ENCODE measurements at places on chromosomes 6 and 20.

DNA sequence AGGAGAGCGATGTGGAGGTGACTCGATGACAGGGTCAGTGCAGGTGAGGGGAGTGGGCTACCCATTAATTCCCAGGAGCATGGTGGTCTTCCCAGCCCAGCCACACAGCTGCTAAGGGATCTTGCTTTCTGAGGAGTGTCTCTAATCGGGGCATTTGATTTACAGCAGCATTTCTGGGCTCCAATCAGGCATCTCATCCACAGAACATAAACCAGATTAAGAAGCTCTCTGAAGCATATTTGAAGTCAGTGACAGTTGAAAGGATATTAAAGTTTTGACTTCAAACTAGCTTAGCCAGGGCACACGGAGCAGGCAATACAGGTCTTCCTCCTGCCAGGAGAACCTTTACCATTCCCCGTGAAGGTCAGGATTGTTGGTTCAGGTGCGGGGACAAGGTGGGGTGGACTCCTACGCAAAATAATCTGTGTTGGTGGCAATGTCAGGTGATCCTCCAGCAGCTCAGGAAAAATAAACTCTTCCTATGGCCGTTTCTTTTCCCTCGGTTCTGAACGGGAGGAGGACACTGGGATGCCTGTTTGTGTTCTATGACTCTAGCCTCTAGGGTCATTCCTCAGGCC, 39.9 kb upstream of the ZNF831 start:
- DNase-seq, result no peak

DNA sequence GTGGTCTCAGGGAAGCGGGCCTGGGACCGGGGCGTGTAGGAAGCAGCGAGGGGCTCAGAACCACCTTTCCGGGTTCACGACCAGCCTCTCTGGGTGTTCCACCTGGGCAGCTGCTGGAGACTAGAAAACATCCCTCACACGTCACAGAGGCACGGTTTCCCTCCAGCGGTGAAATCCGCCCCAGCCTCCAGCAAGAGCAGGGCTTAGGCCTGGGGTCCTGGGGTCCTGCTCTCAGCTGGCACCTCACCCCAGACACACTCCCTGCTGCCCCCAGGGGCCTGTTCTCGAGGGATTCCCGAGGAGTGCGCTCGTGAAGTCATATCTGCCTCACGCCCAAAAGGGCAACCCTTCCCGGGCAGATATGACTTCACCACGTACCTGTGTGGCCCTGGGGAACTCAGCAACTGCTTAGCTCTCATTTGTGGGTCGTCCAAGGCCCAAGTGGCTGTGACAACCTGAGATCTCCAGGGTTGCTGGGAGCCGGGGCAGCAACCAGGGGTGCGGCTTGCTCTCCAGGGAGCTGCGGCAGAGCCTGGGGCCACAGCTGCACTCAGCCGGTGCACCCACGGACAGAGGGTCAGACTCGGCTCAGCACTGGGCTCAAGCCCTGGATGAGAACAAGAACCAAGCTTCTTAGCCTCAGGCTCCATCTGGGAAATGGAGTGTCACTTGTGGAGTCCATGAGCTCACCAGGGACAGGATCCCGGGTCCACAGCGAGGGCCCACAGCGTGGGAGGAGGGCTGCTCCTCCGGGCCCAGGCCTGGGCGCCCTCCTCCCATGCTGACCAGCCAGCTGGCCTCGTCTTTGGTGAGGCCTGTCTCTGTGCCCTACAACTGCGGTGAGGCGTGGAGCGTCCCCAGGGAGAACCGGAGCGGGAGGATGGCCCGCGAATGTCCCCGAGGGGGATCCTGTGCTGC, 661 bp downstream of the FNDC11 start:
- no peak for DNase-seq

GRCh38 chr6:25623879-25624278, 28.1 kb upstream of the SCGN start:
- no peak for DNase-seq

GRCh38 chr20:40896814-40897700, 131.6 kb upstream of the TOP1 start:
- peak; percentile 53 for DNase-seq

- peak; percentile 62 for DNase-seq
Measured at GRCh38 chr6:42294759-42295158, 77.1 kb upstream of the MRPS10 start.

DNA sequence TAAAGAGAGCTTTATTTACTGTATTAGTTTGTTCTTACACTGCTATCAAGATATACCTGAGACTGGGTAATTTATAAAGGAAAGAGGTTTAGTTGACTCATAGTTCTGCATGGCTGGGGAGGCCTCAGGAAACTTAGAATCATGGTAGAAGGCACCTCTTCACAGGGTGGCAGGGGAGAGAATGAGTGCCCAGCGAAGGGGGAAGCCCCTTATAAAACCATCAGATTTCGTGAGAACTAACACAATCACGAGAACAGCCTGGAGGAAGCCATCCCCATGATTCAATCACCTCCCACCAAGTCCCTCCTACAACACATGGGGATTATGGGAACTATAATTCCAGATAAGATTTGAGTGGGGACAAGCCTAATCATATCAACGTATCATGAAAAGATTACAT, 27.2 kb downstream of the ARID1B start:
- DNase-seq, result no peak

GRCh38 chr6:31092769-31093505, 19.4 kb downstream of the C6orf15 start:
- no peak for DNase-seq

- peak; percentile 76 for DNase-seq
Measured at GRCh38 chr6:56766806-56767178, 124.1 kb upstream of the DST start.

DNA sequence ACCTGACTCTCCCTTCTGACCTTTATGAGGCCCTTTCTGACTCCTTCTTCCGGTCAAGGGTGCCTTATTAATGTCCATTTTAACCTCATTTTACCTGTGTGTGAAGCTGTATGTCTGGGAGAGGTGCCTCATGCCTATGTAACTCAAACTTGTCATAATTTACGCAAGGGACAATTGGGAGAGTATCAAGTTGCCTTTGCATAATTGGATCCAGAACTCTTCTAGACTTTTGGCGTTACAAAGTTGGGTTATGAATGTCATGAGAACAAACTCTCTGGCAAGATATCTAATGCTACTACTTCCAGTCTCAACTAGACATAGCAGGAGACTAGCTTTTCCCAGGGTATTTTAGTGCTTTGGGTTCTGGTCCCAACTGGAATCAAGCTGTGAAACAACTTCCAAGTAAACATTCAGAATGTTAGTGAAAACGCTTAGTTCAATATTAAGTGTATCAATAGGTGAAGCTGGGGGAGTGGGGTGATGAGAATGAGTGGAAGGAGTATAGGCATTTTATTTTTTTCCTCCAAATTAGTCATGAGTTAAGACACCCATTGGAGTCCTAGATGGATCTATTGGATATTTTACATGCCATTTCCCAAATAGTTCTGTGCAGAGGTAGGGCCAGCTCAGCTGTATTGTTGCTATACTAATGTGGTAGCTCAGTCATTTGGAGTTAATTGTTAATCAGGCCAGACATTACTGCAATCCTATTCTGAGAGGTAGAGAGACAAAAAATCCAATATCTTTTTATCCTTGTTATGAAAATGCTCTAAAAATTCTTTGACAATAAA, 159.9 kb downstream of the TFAP2B start:
- DNase-seq, result no peak

- peak; percentile 78 for DNase-seq
Measured at GRCh38 chr6:147974376-147974775, 368.3 kb upstream of the SASH1 start.

DNA sequence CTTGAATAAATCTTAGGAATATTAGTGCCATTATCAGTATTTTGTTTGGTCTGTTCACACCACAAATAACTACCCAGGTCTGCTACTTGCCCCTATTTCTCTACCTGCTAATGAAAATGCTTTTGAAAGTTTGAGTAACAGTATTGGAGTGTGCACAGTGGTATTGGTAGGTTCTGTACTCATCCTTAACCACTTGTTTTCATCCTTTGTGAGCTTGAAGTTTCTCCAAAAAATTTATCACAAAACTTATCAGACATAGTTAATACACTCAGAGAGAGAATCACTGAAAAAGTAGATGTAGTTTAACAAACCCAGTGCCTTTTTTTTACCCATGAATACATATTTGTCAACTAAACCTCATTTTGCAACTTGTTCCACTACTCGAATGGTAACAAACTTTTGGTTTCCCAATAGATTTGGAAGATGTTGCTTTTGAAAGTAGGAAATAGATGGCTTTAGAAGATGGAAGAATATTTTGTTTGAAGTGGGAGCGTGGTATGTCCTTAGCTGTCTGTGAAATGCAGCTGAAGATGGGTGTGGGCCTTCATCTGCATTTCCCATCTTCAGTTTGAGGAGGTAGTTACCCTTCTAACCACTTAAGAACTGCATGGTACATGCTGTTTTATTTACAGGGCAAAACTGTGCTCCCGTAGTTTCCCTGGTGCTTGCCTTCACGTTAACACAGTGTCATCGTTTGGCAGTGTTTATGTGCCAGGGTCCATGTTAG, 9.0 kb downstream of the PTPN1 start:
- no peak for DNase-seq

GRCh38 chr6:169208011-169208410, 45.6 kb downstream of the THBS2 start:
- peak; percentile 39 for DNase-seq

DNA sequence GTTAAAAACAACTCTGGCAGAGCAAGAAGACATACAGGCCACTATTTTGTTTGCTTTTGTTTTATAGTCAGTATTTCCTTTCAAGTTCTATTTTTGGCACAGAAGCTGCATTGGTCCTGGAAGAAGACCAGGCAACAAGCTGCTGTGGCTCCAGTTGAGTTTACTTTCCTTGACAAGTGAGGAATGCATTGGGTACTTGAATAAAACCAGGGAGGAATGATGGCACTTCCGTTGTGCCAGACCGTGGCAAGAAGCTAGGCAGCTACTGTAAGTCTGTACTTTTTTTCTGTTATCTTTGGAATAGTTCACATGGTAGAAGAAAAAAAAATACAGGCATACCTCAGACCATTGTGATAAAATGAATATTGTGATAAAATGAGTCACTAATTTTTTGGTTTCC, 66.3 kb downstream of the NCOA3 start:
- peak; percentile 75 for DNase-seq

- DNase-seq, result no peak
Measured at GRCh38 chr6:88142297-88142668, 23.9 kb downstream of the CNR1 start.

DNA sequence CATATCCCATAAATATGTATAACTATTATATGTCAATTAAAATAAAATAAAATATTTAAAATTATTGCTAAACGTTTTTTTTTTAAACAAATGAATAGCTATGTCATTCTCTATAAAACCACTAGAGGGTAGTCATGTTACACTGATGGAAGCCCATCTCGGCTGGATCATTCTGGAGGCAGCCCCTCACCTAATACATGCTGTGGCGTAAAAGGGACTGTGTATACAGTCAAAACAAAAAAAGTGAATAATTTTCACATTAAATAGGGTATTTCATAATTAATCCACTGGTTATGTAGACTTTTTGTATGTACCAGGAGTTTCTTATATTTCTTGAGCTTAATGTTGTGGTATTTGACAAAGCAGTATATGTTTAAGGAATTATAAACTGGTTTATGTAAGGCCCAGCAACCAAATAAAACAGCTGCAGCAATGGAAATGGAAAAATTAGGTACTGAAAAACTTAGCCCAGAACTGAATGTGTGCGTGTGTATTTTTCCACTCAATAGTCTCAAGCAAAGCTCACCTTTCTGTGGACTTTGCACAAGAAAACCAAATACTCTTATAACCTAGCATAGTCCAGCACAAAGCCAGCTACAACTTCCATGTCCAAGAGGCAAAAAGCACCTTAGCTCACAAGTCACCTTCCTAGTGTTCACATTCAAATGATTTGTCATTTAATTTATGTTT, 81.7 kb downstream of the COL9A1 start:
- peak; percentile 24 for DNase-seq

GRCh38 chr6:20259316-20260049, 47.2 kb upstream of the MBOAT1 start:
- DNase-seq, result no peak

- DNase-seq, result no peak
Measured at GRCh38 chr6:15403094-15403755, 157.4 kb downstream of the JARID2 start.

- no peak for DNase-seq
Measured at GRCh38 chr6:84086545-84087429, 53.2 kb downstream of the MRAP2 start.

DNA sequence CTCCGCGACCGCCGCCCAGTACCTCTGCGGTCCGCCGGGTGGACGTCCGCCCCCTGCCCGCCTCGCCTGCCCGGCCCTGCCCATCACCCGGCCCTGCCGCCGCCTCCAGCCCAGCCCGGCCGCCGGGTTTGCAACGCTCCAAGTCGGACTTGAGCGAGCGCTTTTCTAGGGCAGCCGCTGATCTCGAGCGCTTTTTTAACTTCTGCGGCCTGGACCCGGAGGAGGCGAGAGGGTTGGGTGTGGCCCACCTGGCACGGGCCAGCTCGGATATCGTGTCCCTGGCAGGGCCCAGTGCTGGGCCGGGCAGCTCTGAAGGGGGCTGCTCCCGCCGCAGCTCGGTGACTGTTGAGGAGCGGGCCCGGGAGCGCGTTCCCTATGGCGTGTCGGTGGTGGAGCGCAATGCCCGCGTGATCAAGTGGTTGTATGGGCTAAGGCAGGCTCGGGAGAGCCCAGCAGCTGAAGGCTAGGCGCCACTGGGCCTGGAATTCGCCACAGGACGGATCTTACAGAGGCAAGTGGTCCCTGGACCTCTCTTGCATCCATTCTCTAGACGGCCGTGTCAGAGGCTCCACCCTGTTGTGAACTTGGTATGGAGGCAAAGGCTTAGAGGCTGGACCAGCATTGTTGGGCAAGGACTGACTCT, 11.8 kb downstream of the FAM110A start:
- DNase-seq, result no peak

GRCh38 chr6:132063204-132063603, 112.0 kb upstream of the CCN2 start:
- DNase-seq, result peak; percentile 81

- DNase-seq, result no peak
Measured at GRCh38 chr6:149380523-149380922, 19.5 kb upstream of the SUMO4 start.

DNA sequence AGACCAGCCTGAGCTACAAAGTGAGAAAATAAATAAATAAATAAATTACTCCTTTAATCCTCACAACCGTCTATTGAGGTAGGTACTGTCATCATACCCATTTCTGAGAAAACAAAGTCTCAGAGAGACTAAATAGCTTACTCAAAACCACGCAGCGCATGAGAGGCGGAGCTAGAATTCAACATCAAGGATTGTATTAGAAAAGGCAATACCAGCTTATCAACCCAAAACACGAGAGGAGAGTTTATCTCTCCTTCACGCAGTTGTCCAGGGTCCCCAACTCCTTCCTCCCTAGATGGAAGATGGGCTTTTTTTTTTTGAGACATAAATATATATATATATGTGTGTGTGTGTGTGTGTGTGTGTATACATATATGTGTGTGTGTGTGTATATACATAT, 12.2 kb downstream of the HNF4A start:
- no peak for DNase-seq
